ENCODE measurements at places on chromosomes 7 and 10.

- DNase-seq, result no peak
Measured at GRCh38 chr10:60714233-60714632, 64.0 kb upstream of the CDK1 start.

DNA sequence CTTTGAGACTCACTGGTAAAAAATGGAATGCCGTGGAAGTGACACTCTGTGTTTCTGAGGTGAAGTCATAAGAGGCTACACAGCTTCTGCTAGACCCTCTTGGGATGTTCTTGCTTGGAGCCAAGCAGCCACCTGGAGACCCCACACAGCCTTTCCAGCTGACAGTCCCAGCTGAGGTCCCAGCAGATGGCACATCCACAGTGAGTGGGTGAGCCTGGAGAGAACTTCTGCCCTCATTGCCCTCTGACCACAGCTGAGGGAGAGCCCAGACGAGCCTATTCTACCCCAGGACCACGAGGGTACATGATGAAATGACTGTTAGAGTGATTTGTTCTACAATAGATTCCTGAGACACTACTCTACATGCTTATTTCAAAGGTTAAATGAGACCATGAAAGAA, 44.3 kb downstream of the CXCL12 start:
- DNase-seq, result no peak

GRCh38 chr7:96778263-96778662, 68.6 kb upstream of the SEM1 start:
- DNase-seq, result no peak

- DNase-seq, result peak; percentile 60
Measured at GRCh38 chr7:87797798-87798403, 78.3 kb downstream of the SLC25A40 start.

DNA sequence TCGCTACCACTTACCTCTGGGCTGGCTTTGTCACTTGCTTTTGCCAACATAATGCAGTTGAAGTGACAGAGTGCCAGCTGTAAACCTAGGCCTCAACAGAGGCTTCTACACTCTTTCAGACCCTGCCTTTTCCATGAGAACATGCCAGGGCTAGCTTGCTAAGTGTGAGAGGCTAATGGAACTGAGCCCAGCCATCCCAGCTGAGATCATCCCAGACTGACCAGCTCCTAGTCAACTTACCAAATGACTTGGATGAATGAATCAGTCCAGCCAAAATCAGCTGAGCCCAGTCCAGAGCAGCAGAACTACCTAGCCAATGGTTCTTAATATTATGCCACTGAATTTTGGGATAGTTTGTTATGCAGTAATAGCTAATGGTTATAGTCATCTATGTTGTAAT, 34.7 kb upstream of the MKLN1 start:
- no peak for DNase-seq

- no peak for DNase-seq
Measured at GRCh38 chr10:778626-779330, 89.3 kb upstream of the DIP2C start.

DNA sequence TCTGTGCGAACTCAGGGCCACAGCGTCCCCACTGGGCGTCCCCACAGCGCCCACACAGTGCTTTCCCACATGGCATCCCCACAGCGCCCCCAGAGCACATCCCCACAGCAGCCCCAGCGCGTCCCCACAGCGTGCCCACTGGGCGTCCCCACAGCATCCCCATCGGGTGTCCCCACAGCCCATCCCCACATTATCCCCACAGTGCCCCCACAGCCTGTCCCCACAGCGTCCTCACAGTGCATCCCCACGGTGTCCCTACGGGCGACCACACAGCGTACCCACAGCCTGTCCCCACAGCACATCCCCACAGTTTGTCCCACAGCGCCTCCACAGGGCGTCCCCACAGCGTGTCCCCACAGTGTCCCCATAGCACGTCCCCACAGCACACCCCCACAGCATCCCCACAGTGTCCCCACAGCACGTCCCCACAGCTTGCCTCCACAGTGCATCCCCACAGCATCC, 131.6 kb downstream of the ACTR3B start:
- no peak for DNase-seq

- peak; percentile 39 for DNase-seq
Measured at GRCh38 chr10:78407009-78407711, 373.5 kb downstream of the RPS24 start.

- DNase-seq, result no peak
Measured at GRCh38 chr7:99975782-99976521, at the start of gene AZGP1. Gene AZGP1 (minus strand): TSS chr7:99976031. CDS start chr7:99976020, 11 bp downstream.

GRCh38 chr10:122301055-122301810, 30.1 kb downstream of the BTBD16 start:
- no peak for DNase-seq

DNA sequence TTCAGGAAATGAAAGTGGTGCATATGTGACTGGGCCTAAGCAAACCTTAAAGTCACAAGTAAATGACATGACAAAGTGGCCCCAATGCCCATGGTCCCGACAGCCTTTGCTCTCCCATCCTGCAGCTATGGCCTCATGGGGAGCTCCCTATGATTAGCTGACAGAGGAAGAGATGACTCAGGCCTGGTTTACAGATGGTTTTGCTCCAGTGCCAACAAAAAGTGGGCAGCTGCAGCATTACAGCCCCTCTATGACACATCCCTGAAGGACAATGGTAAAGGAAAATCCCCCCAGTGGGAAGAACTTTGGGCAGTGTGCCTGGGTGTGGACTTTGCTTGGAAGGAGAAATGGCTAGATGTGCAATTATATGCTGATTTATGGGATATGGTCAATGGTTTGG, 105.1 kb upstream of the ADCY1 start:
- no peak for DNase-seq

- DNase-seq, result no peak
Measured at GRCh38 chr10:112139176-112139575, 44.4 kb downstream of the GPAM start.

GRCh38 chr10:8539056-8539455, 484.6 kb downstream of the GATA3 start:
- DNase-seq, result peak; percentile 41

DNA sequence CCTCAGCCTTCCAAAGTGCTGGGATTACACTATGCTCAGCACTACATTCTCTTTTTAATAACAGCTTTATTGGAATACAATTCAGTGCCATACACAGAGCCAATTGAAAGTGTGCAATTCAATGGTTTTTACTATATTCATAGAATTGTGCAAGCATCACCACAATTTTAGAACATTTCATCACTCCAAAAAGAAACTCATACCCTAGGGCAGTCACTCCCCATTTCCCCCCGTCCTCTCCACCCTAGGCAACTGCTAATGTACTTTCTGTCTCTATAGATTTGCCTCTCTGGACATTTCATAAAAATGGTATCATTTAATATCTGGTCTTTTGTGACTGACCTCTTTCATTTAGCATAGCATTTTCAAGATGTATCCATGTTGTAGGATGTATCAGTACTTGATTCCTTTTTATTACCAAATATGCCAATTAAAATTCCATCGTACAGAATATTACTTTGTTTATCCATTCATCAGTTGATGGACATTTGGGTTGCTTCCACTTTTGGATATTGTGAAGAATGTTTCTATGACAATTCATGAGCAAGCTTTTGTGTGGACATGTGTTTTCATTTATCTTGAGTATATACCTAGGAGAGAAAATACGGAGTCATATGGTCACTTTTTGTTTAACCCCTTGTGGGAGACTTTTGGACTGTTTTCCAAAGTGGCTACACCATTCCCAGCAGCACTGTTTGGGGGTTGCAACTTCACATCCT, 6.3 kb upstream of the XPNPEP1 start:
- no peak for DNase-seq

GRCh38 chr7:158044482-158044823, 543.2 kb downstream of the PTPRN2 start:
- DNase-seq, result no peak

- no peak for DNase-seq
Measured at GRCh38 chr10:43885842-43886241, 237.2 kb upstream of the ZNF32 start.

- DNase-seq, result no peak
Measured at GRCh38 chr7:26625286-26625685, 239.1 kb downstream of the SKAP2 start.

GRCh38 chr7:41828911-41829310, 126.0 kb upstream of the INHBA start:
- DNase-seq, result no peak

GRCh38 chr10:35564341-35564968, 40.7 kb upstream of the GJD4 start:
- DNase-seq, result no peak

DNA sequence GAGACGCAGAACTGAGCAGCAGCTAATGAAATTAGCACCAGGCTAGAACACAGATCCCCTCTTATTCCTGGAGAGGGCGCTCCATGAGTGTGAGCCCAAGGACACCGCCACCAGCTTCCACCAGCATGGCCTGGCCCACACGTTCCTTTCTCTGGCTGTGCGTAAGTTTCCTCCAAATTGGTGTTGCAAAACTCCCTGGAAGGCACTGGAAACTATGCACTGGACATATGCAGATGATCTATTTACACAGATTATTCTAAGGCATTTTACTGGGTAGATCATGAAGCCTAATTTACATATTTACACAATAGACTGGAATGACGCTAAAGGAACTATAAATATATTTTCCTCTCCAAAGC, 455.6 kb upstream of the FOXK1 start:
- no peak for DNase-seq

DNA sequence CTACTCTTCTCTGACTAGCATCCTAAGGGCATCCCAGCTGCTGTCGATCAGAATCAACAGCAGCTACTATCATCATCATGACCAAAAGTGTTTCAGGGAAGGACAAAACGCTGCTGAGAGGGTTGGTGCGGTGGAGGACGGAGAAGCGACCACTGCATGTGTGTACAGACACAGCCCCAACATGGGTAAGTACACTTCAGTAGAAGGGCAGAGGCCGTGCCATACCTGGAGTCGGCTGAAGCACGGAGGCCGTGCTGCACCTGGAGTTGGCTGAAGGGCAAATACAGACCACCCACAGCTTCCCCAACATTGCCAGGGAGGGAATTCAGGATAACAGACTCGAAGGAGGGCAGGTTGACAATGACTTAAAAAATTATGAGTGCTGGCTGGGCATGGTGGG, 67.8 kb upstream of the CYTH3 start:
- DNase-seq, result no peak

GRCh38 chr7:156829669-156830336, 63.2 kb downstream of the LMBR1 start:
- no peak for DNase-seq

DNA sequence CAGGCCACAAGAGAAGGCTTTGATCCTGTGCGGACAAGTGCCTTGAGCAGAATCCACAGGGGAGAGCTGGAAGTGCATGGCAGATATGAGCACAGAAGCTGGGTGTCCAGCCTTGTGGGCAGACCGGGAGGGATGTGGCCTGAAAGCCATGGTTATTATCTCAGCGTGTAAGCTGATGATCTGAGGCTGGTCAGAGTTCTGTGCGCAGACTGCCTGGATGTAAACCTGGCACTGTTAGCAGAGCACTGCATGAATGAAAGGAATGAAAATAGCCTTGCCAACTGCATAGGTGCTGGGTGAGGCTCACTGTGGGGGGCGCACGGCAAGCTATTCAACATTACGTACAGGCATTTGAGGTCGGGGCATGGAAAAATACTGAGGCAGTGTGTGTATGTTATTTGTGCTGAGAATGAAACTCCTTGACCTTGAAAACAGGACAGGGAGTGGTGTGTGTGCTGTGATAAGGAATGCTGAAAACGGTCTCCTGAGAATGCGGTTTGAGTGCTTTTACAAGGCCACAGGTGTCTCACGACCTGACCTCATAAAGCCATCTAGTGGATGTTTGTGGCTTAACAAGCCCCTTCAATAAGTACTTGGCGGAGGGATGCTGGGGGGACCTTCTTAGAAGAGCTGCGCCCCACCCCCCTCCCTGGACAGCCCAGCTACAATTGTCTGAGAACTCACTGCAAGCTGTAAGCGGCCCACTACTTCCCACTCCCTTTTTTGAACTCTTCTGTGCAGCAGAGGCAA, 18.7 kb downstream of the AKR1C1 start:
- DNase-seq, result peak; percentile 51

DNA sequence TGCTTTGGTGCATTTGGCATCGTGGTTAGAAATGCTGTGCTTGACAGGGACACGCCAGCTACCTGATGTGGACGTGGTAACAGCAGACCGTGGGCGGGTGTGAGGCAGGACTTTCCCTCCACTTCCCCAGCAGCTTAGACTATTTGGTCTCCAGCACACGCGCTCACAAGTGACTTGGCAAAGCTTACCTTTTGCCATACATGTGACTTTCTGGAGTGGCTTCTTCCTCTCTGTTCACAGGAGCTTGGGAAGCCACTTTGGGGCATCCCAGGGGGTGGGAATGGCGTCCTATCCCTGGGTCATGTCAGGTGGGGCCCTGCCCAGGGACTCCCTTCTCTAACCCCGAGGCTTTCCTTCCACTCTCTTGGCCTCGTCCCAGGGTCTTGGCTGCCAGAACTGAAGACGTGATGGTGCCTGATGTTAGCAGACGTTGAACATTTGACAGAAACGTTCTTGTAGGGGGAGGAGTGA, 228.7 kb upstream of the KLF6 start:
- DNase-seq, result no peak

DNA sequence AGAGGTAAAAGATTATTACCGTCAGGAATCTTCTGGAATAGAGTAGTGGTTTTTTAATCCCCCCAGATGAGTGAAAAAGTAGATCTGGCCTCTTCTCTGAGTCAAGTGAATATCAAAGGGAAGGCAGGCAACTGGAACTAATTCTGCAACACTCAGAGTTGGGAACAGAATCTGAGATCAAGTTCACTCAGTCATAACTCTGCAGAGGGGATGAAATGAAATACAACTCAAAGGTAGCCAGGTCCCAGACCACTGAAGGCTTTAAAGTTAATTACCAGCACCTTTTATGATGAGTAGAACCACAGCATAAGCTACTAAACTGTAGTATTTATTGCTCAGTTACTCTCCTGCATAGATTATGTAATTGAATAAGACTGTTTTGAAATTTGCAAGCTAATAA, 455.6 kb upstream of the AKR1E2 start:
- DNase-seq, result no peak

DNA sequence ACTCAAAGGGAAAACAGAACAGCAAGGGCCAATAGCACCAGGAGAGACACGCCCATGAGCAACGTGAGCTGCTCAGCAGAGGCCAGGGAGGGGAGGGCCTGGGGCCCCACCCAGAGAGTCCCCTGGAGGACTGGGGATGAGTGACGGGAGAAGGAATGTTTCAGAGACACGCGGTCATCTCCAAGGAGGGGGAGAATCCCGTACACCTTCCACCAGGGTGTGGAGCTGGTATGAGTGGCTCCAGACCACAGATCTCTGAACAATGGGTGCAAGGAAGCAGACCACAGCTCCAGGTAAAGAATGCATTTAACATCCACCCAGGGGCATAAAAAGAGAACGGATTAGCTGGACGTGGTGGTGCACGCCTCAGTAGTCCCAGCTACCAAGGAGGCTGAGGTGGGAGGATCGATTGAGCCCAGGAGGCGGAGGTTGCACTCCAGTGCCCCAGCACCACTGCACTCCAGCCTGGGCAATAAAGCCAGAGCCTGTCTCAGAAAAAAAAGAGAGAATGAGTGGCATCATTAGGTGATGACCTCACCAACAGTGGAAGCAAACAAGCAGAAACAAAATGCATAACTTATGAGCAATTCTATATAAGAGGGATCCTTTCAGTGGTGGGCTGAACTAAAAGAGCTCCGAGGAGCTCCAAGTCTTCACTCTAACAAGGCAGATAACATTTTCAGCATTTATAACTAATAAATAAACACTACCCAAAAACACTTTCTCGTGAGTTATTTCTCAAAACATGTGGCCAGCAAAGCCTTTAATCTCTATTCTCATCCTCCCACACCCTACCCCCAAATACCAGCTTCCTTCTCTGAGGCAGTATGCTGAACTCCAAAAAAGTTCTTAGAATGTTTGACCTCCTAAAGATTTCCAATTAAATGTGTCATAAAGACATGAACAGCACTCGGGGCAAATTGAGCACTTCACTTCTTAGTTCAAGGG, 12.5 kb downstream of the PSAP start:
- no peak for DNase-seq

GRCh38 chr10:85067955-85068354, 739.6 kb downstream of the CCSER2 start:
- DNase-seq, result no peak
